ENCODE measurements at places on chromosomes 4 and X.

- DNase-seq = no peak
Observed at GRCh38 chr4:183789657-183790056, 115.5 kb upstream of the STOX2 start.

GRCh38 chr4:168723020-168723419, 226.2 kb downstream of the PALLD start:
- peak; percentile 15 for DNase-seq

GRCh38 chr4:54064317-54065111, at the start of gene CHIC2:
TSS of gene CHIC2 (minus strand) at chr4:54064605. CDS start at chr4:54064300, 305 bp downstream.
- peak; percentile 98 for DNase-seq

- DNase-seq = no peak
Observed at GRCh38 chr4:84151574-84151973, 347.5 kb downstream of the NKX6-1 start.

- no peak for DNase-seq
Observed at GRCh38 chr4:6971536-6972374, 62.1 kb downstream of the TBC1D14 start.

- no peak for DNase-seq
Observed at GRCh38 chrX:70762285-70762684, 146.2 kb downstream of the TEX11 start.

DNA sequence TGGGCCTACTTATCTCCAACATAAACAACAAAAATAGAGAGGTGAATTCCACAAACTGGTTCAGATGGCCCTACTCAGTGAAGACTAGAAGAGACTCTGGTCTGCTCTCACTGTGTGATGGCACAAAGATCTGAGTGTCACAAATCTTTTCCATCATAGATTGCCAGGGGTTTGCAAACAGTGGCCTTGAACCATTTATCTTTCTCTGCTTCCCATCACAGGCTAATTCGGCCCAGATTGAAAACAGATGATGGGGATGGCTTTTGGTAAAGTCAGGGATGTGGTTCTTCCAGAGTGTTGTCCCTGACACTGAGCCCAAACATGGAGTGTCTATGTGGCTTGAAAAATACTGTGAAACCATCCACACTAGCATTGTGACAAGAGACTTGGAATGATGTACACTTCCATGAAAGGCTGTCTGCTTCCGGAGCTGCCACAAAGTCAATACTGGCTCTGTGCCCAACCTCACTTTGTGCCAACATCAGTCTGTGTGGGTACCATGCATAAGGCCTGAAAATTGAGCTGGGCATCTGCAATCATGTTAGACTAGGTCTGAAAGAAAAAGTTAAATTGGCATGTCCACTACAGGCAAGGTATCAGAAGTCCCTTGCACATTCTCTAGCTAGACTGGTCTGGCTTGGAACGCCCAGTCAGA, 25.2 kb upstream of the PLAC1 start:
- no peak for DNase-seq

- peak; percentile 45 for DNase-seq
Observed at GRCh38 chr4:48139691-48140090, 5.6 kb upstream of the TXK start.

Data from GM23248 (cell line).